ENCODE measurements at places on chromosomes 3 and 15.

DNA sequence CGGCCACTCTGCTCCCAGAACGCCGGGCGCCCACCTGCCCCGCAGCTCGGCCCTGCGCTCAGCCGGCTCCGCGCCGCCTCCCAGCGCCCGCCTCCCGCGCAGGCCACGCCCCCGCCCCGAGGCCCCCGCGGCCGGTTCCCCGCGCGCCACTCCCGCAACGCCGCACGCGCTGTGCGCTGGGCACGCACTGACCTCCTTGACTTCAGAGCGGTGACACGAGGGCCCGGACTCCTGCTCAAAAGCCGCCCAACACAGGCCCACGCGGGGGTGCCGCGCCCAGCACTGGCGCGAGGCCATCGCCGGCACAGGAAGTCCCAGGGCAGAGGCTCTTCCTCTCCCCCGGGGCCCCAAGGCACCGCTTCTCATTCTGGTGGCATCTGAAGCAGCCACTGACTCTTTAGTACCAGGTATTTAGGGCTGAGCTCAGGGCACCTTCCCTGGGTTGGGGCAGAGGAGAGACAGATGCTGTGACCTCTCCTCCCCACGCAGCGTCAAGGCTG, 12.4 kb downstream of the TNK2 start:
- DNase-seq: no peak

- DNase-seq: peak; percentile 49
Measured at GRCh38 chr3:150544041-150544440, 2.3 kb downstream of the SERP1 start.

- DNase-seq: no peak
Measured at GRCh38 chr3:79766496-79767193, 1.2 kb downstream of the ROBO1 start.

DNA sequence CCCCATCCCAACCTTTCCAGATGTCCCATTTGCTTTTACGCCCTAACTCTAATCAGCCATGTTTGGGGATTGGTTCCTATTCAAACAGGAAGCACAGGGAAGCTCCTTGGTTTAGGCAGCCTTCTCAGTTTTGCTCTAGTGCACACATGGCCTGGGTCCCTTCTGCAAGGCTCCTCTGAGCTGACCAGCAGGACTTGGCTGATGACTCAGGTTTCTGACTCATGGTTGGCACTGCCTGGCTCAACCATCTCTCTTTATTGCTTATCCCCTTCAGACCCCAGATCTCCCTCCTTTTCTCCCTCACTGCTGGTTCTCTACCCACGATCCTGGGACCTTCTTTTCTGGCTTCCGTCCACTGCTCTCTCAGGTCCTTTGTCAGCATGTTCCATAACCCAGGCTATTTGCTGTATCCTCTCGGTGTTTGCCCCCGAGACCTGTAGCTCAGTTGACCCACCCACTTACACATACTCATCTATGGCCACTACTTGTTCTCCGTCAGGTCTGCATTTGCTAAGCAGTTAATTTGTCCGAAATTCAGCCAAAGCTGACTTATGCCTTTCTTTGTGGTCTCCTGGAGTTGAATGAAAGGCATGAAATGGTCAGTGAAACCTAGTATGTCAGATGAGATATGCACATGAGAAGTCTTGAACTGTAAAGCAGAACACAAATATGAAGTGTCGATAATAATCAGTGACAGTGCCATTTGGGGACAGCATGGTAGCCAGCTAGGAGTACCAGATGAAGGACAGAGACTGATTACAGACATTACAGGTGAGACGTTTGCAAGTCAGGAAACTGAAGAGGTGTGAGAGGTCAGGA, 323.5 kb upstream of the ROPN1 start:
- no peak for DNase-seq

DNA sequence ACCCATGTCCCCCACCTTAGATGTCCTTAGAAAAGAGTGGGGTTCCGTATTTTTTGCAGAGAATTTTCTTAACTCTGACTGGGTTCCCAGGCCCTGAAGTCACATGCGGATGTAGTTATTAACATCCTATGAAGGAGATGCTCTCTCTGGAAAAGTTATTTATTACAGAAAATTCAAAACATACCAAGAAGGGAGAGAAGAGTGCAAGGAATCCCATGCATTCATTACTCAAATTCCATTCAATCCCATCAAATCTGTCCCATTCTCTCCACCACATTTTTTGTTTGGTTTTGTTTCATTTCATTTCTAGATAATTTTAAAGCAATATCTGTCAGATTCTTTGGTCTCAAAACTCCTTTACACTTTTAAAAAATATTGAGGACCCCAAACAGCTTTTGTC, 34.3 kb upstream of the ANKRD34C start:
- peak; percentile 1 for DNase-seq

DNA sequence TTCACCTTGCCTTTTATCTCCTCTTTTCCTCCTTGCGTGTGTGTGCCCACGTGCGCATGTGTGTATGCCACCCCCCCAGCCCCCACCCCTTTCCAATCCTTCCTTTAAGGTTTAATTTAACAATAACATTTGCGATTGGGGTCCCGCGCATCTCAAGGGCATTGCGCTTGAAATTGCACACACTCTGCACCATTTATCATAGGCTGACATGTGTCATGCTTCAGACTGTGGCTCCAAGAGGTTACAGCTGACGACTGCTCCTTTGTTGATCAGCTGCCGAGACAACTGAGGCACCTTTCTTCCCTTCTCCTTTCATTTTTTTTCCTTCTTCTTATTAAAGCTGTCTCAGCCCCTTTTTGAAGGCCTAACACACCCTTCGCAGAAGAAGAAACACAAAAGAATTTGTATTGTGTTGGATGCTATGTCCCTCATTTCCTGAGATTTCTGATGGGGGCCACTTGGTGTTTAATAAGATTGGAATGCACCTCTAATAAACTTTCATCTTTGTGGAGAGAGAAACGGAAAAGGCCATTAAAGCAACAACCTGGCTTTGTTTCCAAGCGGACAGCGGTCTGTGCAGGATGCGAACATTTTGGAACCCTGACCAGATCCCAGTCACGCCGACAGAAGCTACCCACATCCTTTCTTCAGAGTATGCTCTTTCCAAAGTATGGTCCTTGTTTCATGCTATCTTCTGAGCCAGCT, 470.1 kb downstream of the MCTP2 start:
- DNase-seq: no peak

DNA sequence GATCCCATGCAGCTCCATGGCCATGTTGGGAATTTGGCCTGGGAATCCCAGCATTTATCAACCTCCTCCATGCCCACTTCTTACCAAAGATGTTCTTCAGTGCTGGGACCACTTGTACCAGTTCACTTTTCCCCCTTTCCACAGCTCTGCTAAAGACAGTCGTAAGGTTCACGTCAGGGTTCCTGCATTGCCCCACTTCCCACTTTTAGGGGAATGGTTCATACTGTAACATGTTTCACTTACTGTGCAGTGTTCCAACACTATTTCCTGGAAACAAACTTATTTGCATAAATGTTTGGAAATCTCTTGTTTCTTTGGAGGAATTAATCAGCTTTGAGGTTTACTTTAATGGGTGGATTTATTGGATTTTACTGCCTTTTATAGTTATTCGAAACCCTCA, 17.0 kb downstream of the APH1B start:
- DNase-seq: no peak

DNA sequence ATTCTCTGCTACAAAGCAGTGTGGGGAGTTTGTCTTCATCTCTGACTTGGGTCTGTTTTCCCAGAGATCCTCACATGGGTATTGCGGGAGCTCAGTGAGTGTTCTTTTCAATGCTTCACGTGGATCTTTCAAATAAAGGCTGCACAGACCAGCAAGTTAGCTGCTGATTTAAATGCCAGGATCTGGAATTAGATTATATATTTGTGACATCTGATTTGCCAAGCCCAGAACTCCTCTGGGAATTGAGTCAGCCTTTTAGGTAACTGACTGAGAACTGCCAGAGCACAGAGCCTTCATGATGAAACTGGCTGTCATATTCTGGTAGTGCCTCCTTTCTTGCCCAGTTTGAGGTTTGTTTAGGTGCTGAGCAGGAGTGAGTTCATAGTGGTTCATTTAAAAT, 14.7 kb downstream of the EDEM1 start:
- DNase-seq: no peak

DNA sequence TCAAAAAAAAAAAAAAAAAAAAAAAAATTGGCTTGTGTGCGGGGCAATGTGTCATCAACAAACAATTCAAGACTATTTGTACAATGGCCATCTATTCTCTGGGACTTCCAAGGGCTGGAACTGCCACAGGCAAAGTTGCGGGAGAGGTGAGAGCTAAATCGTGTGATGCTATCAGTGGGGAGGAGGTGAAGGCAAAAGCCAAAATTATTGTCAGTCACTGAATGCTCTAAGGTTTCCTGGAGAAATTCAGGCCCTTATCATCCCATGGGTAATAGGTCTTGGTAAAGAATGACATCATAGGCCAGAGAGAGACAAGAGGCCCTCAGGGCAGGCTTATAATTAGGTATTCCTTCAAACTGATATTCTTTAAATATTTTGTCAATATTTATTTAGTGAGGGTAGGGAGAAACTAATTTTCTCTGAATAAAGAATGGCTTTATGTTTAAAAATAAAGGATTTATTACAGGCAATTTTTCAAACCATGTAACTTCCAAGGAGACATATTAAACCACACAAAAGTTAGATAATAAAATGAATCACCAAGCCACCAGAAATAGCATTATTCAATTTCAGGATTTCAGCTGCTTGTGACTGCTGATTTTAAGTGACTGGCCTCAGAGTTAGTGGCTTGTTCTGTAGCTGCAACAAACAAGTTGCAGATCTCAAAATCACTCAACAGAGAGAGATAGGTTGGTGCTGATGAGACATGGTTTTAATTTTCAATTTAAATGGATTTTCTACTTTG, 226.3 kb upstream of the MRPL3 start:
- no peak for DNase-seq

- DNase-seq: no peak
Measured at GRCh38 chr3:4845882-4846281, 133.4 kb upstream of the BHLHE40 start.

- DNase-seq: no peak
Measured at GRCh38 chr3:181683563-181683962, 28.2 kb upstream of the SOX2 start.

DNA sequence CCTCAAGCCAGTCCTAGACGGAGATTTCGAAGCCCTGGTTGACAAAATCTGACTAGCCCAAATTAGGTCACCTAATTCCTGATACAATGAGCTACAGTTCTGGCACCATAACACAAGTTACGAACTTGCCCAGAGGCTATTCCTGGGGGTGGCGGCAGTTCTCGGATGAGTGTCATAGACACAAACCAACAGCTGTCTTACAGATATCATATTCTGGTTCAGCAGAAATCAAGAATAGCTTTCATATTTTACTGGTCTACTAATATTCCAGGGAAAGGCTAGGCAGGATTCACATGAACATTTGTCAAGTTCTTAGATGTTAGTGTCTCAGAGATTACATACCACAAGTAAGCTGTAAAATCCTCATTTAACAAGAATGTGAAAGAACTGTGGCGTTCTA, 8.8 kb downstream of the ANAPC13 start:
- DNase-seq: no peak

DNA sequence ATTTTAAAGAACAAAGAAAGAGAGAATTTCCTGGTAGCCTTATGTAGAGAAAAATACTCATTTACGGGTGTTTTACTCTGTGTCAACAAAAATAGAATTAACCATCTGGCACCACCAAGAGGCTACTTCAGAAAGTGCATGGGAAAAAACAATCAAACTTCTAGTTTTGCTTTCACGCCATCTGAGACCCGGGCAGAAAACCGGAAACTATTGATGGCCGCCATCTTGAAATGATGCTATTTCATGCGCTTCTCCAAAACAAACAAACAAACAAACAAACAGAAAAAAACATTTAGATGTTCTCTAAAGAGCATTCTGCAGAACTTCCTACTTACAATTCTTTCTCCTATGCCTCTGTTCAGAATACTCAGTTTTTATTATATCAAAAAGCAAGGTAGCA, 49.4 kb upstream of the SYNPR start:
- no peak for DNase-seq

GRCh38 chr3:123088387-123088786, 21.6 kb downstream of the PDIA5 start:
- no peak for DNase-seq

- DNase-seq: no peak
Measured at GRCh38 chr15:90153658-90154057, 47.5 kb upstream of the SEMA4B start.

DNA sequence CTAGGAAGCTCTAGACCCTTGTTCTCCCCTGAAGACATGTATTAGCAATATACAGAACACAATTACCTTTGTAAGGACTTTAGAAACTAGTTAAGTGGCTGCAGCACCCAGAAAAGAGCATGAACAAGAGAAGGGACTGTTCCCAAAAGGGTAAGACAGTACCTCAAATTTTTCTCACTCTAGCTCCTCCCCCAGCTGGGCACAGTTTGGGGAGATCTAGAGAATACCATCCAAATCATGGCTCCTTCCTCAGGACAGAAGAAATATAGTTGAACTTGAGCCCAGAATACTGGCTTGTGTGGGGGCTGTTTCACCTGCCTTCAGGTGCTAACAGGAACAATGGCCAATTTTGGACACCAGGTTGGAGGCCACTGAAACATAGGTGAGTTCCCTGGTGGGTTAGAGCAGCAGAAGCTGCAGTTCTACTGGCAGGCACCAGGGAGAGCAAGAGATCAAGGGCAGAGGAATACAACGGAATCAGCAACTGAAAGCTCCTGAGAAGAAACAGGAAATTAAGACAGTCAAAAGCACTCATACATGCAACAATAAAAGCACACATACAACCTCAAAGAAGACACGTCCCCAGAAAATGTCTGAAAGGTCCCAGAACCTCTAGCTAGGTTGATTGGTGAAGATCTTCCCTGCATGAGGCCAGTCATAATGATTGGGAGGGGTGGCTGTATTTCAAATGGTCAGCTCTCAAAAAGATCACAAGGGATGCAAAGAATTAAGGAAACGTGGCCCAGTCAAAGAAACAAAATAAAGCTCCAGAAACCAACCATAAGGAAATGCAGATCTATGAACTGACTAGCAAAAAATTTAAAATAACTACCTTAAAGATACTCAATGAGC, 104.9 kb upstream of the ASB14 start:
- DNase-seq: no peak

GRCh38 chr15:55254916-55255679, 34.5 kb downstream of the RAB27A start:
- no peak for DNase-seq

DNA sequence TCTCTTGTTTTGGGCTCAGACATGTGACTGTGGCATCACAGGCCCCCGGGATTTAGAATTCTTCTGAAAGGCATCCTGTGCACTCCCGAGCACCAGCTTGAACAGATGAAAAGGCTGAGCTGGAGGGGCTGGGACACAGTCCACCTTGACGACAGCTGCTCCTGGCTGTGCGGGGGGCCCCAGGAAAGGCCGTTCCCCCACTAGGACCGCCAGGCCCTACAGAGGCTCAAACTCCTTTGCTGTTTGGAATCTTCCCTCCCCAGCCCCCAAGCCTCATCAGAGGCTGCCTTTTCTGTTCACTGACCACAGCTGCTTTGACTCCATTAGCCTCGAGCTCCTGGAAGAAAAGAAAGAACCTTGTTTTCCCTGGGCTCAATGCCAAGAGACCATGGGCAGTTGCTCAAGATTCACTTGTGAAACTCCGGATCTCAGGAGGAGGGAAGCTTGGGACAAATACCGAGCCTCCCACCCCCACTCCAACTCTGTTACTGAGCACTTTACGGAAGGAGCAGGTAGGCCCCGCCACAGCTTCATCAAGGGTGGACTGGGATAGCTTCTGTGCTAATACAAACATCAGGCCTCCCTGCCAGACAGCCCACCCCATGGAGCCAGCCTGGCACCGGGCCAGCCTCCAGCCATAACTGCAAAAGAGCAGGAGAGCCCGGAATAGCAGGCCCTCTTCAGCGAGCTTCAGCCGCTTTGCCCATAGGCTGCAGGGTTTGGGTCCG, 15.7 kb downstream of the CIDEC start:
- peak; percentile 40 for DNase-seq

GRCh38 chr3:146969356-146969755, 364.2 kb upstream of the PLSCR5 start:
- DNase-seq: peak; percentile 15

GRCh38 chr3:197031315-197032285, 2.0 kb upstream of the MELTF start:
- peak; percentile 82 for DNase-seq

Data from BJ (cell line).